Fibroblast of the conjunctiva (primary cell): ENCODE measurements at places on chromosomes 12 and 14.

DNA sequence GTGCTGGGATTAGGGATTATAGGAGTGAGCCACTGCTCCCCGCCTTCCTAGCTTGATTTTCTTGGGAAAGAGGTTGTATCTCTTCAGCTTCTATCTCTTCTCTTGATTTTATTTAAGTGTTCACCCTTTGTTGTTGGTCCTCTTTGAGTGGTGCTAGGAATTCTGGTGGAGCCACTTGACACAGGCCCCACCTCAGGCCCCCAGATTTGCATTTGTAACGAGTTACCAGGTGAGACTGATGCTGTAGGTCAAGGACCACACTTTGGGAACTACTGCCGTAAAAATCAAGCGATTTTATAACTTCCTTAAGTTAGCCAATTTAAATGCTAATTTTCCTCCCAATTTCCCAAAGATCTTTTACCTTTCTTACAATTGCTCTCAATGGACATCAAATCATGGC, 26.3 kb downstream of the SRGAP1 start:
- no peak for DNase-seq

DNA sequence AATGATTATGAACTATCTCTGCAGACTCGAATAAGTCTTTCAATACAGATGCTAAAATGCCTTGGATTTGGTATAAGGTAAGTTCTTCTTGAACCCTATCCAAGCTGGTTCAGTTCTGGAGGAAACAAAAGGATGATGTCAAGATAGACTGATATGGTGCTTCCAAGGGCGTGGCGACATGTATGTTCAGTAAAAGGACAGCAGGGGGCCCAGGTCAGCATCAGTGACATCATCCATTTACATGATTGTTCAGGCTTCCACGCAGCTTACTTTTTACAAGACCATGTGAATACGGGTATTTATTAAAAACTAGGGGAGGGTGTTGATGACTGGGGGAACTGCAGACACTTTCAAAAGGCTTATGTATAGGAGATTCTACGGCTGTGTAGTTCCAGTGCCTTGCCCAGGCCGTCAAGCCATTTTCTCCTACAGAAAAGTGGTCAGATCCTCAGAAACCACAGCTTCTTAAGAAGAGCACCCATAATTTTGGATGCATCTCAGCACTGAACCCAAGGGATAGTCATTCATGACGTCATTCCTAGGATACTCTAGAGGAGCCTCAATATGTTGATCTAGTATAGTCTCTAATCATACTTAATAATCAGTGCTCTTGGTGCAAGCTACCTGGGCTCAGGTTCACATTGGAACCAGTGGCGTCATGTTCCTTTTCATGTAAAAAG, 527.7 kb downstream of the FUT8 start:
- no peak for DNase-seq

GRCh38 chr12:7542813-7543212, 39.2 kb upstream of the CD163 start:
- DNase-seq: peak; percentile 4

GRCh38 chr14:104794099-104794498, 1.4 kb downstream of the AKT1 start:
- peak; percentile 43 for DNase-seq

- DNase-seq: no peak
These were observed 903 bp downstream of the BRF1 start for GRCh38 chr14:105299654-105300541.

DNA sequence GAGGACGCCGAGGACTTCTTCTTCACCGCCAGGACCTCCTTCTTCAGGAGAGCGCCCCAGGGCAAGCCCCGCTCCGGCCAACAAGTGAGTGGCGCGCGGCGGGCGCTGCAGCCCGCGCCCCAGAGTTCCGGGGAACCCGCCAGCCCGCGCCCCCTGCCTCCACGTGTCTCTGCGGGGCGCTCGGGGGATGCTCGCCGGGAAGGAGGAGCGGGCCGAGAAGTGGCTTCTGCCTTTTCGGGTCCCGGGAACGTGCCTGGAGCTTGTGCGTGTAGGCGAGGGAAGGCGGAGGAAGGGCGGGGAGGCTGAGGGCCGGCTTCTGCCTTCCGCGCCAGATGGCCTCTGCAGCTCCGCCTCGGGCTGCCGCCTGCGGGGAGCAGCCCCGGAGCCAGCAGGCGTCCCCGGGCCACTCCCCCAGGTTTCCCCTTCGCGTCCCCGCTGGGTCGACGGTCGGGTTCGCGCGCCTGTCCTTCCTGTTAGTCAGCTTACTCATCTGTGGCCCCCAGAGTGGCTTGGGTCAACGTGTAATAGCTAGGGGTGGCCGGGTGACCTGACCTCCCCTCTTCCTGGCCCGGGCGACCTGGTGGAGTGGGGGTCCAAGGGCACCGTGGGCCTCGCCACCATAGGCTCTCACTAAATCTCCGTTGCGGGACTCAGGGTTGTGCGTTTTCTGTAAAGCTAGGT, 505 bp downstream of the RASSF3 start:
- DNase-seq: no peak

GRCh38 chr12:59185295-59185694, 265.0 kb upstream of the LRIG3 start:
- DNase-seq: no peak

GRCh38 chr14:47332939-47333338, 342.5 kb downstream of the MDGA2 start:
- no peak for DNase-seq

GRCh38 chr14:95689441-95689840, 3.2 kb downstream of the TCL1B start:
- DNase-seq: no peak

DNA sequence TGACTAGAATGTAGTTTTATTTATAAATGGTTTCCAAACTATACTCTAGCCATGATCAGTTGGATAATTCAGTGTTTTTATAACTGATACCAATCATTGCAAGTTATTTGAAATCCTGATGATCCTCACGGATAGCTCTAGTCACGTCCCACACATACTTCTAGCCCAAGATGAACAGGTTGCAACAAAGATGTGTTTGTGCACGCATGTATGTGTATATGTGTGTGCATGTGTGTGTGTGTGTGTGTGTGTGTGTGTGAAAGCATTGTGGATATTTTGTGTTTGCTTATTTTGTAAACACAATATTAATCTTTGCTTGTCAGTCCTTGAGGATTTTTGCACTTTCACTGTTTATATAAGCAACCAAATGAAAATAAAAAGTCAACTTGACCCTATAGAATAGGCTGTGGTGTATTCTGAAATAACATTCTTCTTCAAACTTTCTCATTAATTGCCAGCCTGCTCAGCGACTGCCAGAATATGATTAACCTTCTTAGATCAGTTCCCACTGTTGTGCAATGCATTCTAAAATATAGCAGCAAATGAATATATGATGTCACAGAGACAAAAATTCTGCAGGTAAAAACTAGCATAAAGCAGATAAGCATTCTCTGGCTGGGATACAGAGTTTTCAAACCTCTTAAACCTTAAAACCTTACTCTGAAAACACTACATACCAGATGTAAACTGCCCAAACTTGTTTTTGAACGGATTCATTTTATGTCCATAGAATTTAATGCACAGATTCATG, 48.8 kb upstream of the HIF1A start:
- DNase-seq: no peak

GRCh38 chr14:80621701-80622100, 319.8 kb downstream of the CEP128 start:
- peak; percentile 56 for DNase-seq

DNA sequence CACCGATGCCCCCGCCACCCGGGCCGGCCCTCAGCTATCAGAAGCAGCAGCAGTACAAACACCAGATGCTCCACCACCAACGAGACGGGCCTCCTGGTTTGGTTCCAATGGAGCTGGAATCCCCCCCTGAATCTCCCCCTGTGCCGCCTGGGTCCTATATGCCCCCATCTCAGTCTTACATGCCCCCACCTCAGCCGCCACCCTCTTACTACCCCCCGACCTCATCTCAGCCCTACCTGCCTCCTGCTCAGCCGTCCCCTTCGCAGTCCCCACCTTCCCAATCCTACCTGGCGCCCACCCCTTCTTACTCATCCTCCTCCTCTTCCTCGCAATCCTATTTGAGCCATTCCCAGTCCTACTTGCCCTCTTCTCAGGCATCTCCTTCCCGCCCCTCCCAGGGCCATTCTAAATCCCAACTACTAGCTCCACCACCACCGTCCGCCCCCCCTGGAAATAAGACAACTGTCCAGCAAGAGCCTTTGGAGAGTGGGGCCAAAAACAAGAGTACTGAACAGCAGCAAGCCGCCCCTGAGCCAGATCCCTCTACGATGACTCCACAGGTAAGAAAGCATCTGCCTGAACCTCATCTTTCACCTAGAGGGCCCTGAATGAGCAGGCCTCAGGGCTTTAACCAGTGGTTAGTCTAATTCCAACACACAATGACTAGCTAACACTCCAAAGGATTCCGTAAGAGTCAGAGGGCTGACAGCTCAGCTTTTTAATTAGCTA, 851 bp downstream of the YLPM1 start:
- DNase-seq: no peak

- peak; percentile 62 for DNase-seq
These were observed 67.4 kb upstream of the FBRSL1 start for GRCh38 chr12:132422381-132423043.

GRCh38 chr14:72753044-72753710, 140.7 kb downstream of the DPF3 start:
- DNase-seq: no peak

- DNase-seq: no peak
These were observed 182.5 kb downstream of the SLC2A13 start for GRCh38 chr12:39923364-39923763.

DNA sequence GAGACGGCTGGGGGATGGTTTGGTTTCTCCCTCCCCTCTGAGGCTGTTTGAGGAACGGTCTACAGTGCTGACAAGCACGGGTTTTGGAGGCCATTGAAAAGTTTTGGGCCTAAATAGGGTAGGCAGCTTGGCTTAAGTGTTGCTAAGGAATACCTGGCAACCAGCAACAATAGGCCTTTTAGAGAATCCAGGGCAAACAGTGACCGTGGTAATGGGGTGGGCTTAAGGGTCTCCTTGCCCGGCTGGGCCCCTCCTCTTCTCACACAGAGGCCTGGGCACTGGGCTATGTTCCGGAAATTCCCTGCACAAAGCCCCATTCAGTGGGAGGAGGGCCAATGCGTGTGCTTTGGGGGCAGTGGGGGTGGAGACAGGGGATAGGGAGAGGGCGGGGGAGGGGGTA, 55.4 kb downstream of the ASCL1 start:
- DNase-seq: no peak

DNA sequence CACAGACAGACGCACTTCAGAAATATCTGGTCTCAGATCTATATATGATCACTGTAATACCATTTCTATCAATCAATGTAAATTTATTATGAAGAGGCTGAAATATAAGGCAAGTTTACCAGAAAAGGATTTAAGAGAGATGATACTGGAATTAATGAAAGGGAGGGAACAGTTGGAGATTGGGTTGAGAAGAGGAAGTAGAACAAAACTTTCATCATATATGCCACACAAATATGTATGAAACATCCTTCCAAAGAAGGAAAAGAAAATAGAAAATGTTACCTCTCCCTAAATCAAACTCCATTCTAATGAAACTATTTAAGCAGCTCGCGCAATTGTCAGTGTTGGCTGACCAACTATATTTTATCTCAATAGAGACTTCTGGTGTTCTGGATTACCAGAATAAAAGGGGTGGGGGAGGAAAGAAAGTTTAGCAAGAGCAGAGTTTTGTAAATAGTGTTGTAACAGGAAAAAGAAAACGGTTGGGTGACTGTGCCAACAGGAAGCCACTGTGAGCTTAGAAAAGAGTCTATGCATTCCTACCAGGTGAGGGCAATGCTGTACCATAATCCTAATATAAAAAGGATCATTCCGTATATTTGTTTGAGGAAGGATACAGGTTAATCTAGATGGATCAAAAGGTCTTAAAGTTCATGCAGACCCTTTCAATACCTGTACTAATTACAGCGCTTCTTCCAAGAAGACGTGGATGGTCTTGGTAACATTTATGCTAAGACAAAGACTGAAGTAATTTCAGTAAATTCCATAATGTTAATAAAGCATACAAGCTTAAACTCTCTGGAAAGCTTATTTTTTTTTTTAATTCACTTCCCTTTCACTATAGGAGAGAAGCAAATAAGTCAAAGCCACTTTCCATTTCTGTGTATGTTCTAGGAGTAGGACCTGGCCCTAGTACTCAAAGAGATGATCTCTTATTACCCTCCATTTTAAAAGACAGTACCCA, 14.5 kb upstream of the LLPH start:
- DNase-seq: peak; percentile 55

DNA sequence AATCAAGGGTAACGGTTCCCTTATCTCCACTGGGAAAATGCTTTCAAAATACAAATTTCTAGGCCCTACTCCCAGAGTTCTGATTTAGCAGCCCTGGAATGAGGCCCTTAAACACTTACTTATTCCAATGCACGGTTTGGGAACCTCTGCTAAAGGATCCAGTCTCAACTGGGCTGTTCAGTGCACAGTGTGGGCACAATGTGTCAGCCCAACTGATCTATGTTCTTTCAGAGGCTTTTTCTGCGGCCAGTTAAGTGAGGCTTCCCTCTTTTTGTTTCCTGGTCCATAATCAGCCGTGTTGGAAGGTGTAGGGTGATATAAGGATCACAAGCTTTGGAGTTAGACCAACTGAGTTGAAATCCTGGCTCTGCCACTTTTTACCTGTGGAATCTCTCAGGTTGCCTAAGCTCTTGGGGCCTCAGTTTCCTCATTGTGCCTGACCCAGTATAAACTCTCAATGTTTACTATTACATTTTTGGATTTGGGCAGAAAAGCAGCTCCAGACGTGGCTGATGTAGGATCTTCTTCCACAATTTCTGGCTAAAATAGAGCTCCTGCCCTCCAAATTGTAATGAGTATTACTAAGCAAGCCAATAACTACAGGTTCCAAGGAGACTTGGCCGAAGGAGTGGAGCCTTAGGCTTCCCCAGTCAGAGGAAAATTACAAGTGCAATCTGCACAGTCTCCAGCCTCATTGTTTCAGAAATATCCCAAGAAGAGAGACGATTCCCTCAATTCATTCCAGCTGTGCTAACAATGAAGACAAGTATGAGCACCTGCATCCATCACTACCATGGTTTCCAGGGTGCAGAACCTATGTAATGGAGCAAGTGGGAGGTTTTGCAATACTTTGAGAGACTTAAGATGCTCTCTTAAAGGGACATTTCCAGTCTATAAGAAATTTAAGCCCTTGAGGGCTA, 2.3 kb upstream of the ANGEL1 start:
- DNase-seq: no peak

DNA sequence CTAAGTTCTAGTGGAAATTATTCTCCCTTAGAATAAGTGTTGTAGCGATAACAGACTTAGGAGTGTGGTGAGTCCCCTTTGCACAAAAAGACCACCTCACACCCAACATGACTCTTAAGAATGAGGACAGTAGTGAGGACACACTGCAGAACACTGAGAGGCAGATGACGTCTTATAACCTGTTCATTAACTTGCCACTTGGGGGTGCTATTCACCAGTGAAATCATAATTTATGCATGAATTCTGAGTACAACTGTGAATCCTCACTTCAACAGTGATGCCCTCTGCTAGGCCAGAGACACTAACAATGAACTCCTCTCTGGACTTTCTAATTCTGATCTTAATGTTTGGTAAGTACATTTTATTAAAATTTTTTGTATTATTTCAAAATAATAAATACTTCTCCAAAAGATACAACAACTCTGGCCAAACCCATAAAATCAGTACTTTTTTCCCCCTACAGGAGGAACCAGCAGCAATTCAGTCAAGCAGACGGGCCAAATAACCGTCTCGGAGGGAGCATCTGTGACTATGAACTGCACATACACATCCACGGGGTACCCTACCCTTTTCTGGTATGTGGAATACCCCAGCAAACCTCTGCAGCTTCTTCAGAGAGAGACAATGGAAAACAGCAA, 274.7 kb downstream of the DAD1 start:
- peak; percentile 30 for DNase-seq

GRCh38 chr12:2354151-2354991, 301.6 kb downstream of the CACNA1C start:
- DNase-seq: no peak

- no peak for DNase-seq
These were observed 97.8 kb downstream of the TMEM30B start for GRCh38 chr14:61183196-61183885.

- DNase-seq: no peak
These were observed 202.3 kb upstream of the LMNTD1 start for GRCh38 chr12:25755136-25755970.
